ENCODE measurements at places on chromosomes 7 and 10. TPM values are rescaled to one million over a fixed set of nuclear protein-coding genes. Genes with fewer than 3 reads are reported as not detected.

DNA sequence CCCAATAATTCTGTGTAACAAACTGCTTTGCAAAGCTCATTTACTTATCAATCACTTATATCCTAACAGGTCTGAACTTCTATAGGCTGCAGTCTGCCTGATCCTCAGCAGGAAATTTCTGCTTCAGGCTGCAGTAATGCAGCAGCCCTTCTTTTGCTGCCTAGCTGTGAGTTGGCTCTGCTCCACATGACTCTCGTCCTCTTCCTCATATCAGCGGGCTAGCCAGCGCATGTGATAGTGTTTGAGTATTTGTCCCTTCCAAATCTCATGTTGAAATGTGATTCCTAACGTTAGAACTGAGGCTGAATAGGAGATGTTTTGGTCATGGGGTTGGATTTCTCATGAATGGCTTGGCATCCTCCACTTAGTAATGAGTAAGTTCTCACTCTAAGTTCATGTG lies 387.8 kb downstream of the SEMA3D start:
- no peak for DNase-seq

- no peak for DNase-seq
These were observed 295.2 kb downstream of the CAMK1D start for GRCh38 chr10:12644380-12645144.

DNA sequence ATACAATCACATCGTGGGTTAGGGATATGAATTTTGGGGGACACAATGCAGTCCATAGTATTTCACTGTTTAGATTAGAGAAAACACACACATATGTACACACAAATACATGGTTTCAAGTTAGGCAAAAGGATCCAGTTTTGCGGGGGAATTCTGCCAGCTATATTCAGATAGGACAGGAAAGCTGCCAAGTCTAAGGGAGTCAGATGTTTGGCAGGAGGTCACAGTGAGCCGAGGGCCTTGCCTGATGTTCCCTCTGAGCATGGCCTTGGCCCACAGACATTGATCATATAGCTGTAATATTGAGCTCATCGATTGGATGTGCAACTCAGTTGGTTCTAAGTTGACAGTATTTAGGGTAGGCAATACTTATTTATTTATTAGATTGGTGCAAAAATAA lies 122.8 kb downstream of the ADRA2A start:
- no peak for DNase-seq

GRCh38 chr10:120710076-120710475 lies 141.1 kb upstream of the WDR11 start:
- no peak for DNase-seq

DNA sequence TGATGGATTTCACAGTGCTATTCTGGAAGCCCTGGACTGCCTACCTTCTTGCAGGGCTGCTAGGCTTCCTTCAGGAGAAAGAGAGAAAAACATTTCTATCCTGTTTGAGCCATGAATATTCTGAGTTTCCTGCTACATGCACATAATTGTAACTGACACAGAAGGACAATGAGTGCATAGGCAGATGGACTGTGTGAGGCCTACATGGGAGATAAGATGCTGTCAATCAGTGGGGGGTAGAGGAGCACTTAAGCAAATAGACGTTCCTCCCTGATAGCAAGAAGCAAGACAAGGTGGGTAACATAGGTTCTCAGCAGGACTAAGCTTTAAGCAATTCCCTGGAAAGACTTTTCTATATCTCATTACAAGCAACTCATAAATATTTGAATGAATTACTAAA lies 11.6 kb downstream of the ALDH18A1 start:
- DNase-seq: no peak

DNA sequence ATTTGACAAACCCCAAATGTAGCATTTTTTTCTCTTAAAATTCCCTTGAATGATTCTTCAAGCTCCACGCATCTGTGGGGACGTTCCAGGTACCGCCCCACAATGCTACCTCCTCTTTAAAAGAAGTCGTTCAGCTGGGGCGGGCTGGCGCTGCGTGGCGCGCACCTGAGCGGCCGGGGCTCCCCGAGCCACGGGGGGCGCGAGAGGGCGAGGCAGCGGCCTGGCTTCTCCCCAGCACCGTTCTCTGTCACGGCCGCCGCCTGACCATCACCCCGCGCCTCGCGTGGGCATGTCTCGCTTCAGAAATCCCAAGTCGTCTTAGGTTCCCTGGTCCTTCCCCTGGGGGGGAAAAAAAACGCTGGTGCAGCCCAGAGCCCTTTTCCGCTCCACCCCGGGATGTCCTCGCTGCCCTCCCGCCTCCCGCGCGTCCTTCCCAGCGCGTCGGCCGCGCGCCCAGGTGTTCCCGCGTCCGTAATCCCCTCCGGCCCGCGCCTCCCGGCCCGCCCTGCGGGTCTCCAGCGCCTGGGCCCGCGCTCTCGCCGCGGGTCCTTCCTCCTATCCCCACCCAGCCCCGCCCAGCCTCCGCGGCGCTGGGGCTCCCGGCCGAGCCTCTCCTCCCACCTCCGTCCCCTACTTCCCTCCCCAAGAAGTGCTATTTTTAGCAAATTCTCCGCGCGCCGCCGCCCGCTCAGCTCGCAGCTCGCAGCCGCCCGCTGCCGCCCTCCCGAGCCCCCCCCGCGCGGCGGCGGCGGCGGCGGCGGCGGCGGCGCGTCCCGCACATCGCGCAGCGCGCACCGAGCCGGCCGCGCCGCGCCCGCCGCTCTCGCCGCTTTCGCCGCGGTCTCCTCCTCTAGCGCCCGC lies 58.7 kb upstream of the PRPS1L1 start:
- DNase-seq: peak; percentile 77

DNA sequence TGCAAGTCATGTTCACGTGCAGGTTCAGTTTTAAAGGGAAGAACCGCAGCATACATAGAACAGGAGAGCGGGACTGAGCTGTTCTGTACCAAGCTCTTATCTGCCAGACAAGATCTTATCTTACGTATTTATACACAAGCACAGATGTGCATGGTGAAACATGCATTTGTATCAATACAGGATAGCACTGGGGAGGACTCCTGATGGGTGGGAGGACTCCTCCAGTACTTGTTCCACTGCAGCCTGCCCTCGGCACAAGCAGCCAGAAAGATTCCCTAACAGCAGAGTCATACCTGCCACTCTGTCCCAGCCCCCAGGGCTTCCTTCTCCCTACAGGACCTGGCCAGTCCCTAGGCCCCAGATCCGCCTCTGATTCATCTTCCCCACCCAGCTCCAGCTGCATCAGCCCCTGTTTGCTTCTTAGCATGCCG lies 13.2 kb upstream of the PRKCQ start:
- DNase-seq: no peak

GRCh38 chr10:131901181-131901829 lies 497 bp downstream of the PPP2R2D start:
- peak; percentile 75 for DNase-seq

DNA sequence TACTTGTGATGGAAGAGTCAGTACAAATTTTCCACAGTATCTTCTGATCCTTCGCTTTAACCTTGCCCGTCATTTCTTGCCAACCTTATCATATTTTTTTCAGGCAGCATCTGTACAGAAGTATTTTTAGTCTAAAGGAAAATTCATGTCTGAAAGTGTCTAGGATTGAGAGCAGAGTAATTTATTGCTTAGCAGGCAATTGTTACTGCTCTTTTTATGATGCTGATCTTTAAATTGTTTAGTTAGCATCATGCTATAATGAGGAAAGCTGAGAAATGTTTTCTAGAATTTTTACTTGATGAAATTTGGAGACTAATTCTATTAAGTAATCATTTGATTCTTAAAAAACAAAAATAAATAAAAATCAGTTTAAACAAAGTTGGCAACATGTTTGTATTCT lies 20.6 kb downstream of the KAT6B start:
- DNase-seq: no peak

- peak; percentile 54 for DNase-seq
These were observed 1.3 kb upstream of the ARID5B start for GRCh38 chr10:61899997-61900828.

- DNase-seq: no peak
These were observed 35.6 kb downstream of the ACTA2 start for GRCh38 chr10:88916986-88917385.

- DNase-seq: no peak
These were observed 140.4 kb upstream of the MAGI2 start for GRCh38 chr7:79593866-79594301.

GRCh38 chr7:67990003-67990402 lies 993.4 kb downstream of the TYW1 start:
- DNase-seq: no peak

DNA sequence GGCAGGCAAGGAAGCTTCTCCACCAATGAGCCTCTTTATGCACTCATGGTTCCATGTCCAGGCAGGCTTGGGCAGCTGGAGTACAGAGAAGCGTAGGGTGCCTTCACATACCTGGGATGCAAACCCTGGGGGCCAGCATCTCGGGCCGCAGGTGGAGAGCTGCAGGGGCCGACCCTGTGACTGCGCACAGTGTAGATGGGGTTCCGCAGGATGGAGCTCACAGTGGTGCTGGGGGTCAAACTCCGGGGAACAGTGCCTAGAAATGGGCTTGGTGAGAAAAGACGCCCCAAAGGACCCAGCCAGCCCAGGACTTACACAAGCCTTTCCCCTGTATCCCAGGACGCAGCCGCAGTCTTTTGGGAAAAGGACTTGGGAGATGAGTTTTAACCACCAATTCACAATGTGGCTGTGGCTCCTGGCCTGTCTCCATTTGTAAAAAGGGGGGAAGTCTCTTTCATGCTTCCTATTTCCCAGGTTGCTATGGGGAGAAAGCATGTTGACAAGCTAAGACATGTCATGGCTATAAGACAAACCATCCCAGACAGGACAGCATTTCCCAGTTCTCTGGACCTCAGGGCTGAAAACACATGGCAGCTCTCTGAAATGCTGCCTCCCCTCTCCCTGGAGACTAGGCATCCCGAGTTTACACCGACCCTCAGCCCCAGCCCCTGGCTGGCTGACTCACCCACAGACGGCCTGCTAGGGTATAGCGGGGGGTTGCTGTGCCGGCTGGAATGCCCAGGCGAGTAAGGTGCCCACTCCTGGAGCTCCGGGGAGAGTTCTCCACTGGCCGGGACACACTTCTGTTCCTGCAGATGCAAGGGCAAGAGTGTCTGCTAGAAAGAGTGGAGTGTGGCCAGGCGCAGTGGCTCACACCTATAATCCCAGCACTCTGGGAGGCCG lies 107.1 kb downstream of the DLG5 start:
- no peak for DNase-seq

- DNase-seq: no peak
These were observed 15.0 kb upstream of the ZNF862 start for GRCh38 chr7:149823191-149823630.

- DNase-seq: no peak
These were observed 113.9 kb downstream of the ABLIM1 start for GRCh38 chr10:114544045-114544659.

GRCh38 chr10:4671451-4672145 lies 154.4 kb upstream of the AKR1E2 start:
- DNase-seq: no peak

DNA sequence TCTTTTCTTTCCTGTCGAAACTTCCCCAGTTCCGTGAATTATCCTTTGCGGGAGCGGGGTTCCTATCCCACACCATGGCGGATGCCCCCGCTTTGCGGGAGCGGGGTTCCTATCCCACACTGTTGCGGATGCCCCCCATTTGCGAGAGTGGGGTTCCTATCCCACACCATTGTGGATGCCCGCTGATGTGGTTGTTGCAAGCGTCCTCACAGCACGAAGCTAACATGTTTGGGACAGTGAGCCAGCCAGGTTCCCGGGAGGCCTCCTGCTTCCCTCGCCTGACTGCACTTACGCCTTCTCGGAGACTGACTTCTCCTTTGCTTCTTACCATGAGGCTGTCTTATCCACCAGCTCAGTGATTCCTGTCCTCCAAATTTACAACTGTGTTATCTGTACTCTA lies 134.7 kb downstream of the VIPR2 start:
- no peak for DNase-seq

PLEKHS1 gene
- not detected for total RNA-seq

ST8SIA6 gene
- total RNA-seq: 1.8 TPM

LEP gene
- not detected for total RNA-seq

RET gene
- 16.0 TPM for total RNA-seq

GDF2 gene
- total RNA-seq: not detected

GARIN1A gene
- total RNA-seq: not detected

COL28A1 gene
- total RNA-seq: 0.17 TPM

DNAH11 gene
- total RNA-seq: 1.6 TPM

HOXA2 gene
- total RNA-seq: not detected

SORBS1 gene
- 12.7 TPM for total RNA-seq
